Kidney glomerular epithelial cell (primary cell): ENCODE measurements at places on chromosomes 4 and X.
A peak's percentile ranks its signal among the peaks of the same experiment; 100 is the strongest.

GRCh38 chrX:46255046-46255445 is 290.2 kb downstream of the ZNF674 start:
- DNase-seq = no peak

- DNase-seq = no peak
Observed at GRCh38 chrX:43870758-43871419, 11.4 kb downstream of the MAOB start.

DNA sequence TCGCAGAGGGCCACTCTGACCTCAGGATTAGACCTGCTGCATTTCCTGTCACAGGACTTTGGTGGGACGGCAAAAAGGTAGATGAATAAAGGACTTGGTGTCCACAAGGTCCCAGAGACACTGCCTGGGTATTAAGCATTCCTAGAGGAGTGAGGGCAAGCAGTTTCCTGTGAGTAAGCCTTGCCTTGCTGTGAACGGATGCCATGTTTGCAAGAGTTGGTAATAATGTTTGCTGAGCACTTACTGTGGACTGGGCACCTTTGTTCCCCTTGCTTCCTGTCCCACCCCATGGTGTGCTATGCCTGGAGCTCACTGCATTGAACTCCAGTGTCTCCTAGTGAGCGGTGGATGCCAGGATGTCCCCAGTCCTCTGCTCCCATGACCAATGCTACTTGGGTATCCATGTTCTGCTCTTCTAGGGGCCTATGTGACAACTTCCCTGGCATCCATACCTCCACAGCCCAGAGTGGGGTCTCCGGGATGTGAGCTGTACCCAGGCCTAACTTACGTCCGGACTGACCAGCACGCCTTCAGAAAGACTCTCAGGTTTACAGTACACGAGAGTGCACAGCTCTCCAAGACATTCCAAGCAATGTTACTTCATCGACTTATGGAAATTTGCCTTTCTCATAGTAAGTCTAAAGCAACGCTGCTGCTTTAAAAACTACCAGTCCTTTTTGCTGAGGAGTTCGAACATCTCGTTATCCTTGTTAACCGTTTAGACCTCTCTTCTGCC is 95.5 kb upstream of the MSX1 start:
- DNase-seq = no peak

DNA sequence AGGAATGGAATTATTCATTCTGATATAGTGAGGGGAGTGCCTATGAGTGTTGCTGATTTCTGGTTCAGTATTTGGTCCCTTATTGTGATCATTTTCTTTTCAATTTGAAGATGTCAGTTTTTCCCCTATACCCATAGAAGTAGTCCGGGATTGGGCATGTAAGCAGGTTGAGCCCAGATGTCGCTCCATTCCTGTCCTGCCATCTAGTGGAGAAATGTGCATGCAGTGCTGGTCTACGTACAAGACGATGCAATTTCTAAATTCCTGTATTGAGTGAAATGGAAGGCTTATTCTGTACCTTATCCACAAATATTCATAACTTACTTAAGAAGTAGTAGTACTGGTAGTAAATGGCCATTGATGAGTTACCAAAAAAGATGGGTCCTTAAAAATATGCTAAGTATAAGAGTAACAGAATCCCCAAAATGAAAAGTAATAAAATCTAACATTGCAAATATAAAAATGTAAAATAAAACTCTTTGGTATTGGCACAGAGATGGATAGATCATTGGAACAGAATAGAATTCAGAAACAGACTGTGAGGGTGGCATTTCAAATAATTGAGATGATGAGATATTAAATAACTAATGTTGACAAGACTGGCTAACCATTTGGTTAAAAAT is 60.9 kb downstream of the UGT8 start:
- peak; percentile 75 for DNase-seq
